ENCODE measurements at places on chromosomes 2 and 18.
A peak's percentile ranks its signal among the peaks of the same experiment; 100 is the strongest.

DNA sequence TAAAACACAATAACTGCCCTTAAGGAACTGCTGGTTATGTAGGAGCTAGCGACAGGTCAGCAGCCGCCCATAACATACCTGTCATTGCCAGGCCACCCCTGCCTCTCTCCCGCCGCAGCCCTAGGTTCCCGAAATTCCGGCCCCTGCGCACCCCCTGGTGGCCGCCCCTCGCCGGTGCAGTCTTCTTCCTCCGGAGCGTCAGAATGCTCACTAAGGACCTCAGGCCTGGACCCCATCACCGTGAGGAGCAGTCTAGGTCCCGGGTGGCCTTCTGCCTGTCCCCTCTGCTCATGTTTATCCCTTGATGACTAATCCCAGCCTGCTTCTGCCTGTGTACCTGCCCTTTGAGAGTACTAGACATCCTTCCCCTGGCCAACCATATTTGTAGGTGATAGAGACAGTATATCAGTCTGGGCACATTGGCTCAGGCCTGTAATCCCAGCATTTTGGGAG lies 115.7 kb upstream of the SLC1A4 start:
- DNase-seq, result peak; percentile 76

DNA sequence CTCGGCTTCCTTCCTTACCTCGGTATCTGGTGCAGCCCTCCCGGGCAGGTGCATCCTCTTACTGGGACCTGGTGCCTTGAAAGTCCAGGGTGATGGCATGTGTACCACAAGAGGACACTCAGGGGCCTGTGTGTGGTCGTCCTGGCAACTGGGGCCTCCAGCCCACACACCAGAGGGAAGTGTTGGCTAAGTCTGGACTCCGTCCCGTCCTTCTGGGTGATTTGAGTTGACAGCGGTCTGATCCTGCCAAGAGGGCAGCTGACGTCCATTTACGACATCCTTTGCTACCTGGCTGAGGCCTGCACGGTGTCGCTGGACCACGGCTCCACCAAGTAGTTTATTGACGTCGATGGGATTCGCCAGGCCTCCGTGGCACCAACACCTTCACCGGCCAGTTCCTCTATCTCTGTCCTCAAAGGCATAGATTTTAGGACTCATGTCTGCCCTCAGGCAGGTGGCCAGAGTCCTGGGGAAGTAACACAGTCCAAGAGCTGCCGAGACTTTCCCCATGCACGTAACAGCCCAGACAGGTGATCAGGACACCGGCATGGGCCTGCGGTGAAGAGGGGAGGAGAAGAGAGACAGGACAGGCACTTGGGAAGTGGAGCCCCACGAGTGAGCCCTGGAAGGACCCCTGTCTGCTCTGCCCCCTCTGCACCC lies 186.0 kb upstream of the HDAC4 start:
- no peak for DNase-seq

DNA sequence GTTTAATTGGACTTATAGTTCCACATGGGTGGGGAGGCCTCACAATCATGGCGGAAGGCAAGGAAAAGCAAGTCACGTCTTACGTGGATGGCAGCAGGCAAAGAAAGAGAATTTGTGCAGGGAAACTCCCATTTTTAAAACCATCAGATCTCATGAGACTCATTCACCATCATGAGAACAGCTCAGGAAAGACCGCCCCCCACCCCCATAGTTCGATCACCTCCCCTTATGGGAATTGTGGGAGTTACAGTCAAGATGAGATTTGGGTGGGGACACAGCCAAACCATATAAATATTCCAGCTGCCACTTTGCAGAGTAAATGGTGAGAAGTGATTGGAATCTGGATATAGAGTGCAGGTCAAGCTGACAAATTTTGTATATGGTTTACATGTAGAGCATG lies 187.4 kb downstream of the ARL4C start:
- no peak for DNase-seq

GRCh38 chr2:5319493-5319892 lies 372.7 kb upstream of the SOX11 start:
- DNase-seq, result no peak

- DNase-seq, result no peak
These were observed 235.1 kb upstream of the ZNF804A start for GRCh38 chr2:184363213-184363612.

DNA sequence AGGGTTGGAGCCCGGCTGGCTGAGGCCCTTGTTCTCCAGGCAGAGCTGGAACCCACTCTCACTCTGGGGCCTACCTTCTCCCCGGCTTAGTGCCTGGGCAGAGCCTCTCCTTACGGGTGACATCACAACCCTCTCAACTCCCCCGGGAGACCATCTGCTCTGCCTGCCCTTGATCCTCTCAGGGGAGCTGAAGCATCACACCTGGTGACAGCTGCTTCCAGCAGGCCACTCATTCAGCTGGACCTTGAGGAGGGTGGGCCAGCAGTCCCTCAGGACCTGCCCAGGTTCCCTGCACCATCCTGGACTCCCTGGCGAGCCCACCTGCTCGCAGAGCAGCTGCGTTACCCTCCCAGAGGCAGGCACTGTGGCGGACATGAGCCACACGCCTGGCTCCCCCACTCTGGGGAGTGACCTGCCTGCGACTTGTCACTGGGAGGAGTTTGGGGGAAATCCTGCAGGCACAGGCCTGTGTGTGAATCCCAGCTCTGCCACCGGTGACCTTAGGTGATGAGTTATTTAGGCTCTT lies 13.1 kb downstream of the HS6ST1 start:
- no peak for DNase-seq

GRCh38 chr2:96161898-96162297 lies 16.7 kb upstream of the DUSP2 start:
- DNase-seq, result peak; percentile 91

DNA sequence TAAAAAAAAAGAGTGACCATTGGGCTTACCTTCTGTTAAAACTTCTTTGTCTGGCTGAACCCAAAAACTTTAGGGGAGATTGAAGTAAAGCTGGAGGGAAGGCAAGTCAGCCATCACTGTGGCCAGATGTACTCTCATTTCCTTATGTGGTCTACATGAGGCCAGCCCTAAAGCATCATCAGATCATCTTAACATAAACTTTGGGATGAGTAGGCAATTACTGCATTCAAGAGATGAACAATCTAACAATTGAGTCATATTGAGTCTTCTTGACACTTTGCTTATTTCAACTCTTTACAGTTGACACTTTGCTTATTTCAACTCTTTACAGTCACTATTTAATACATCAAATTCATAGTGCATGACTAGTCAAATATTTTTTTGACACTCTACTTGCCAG lies 155.6 kb downstream of the QPCT start:
- DNase-seq, result no peak

- no peak for DNase-seq
These were observed 332.2 kb upstream of the TANK start for GRCh38 chr2:160828076-160828475.

GRCh38 chr2:237213315-237214022 lies 127.8 kb downstream of the COPS8 start:
- no peak for DNase-seq

DNA sequence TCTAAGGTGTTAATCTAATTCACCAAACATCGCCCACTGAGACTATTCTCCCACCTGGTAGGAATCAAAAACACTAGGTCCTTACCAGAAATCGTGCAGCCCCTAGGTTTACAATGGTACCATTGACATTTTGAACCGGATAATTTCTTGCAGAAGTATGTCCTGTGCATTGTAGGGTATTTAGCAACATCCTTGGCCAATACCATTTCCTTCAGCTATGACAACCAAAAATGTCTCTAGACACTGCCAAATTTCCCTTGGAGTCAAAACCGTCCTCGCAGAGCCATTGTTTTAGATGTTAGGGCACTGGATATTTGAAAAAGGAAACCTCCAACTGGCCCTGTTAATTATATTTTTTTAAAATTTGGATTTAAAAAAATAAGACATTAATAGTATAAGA lies 3.8 kb downstream of the VPS54 start:
- DNase-seq, result no peak

DNA sequence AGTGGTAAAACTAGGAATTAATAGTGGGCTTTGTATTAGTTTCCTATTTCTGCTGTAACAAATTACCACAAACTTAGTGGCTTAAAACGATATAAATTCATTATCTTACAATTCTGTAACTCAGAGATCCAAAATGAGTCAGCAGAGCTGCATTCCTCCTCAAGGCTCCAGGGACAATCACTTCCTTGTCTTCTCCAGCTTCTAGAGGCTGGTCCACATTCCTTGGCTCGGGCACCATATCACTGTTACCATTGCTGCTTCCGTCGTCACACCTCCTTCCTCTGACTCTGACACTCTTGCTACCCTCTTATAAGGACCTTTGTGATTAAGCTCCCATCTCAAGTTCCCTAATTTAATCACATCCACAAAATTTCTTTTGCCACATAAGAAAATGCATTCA lies 567.8 kb upstream of the KLHL29 start:
- DNase-seq, result no peak

DNA sequence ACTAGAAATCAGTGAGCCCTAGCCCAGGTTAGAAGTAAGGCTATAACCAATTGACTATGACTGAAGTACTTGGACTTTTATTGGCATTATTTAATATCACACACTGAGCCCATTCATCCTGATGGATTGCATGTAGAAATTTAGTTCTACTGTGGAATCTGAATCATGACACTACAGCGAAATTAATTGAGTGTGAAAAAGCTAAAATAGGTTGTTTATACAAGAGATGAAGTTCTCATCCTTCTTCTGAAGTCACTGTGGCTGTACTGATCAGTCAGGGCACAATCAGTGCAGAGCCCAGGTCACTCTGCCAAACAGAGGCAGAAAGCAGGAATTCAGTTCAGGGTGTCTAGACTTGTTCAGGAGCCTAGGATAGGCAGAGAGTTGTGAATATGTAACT lies 158.9 kb downstream of the BABAM2 start:
- DNase-seq, result no peak
